ENCODE measurements at places on chromosomes 3 and 15. TPM values are rescaled to one million over a fixed set of nuclear protein-coding genes. Genes with fewer than 3 reads are reported as not detected.

Gene DLL4
- 0.66 TPM for total RNA-seq

Gene TRPC1
- 51.9 TPM for total RNA-seq

Gene KCNMB3
- total RNA-seq, result 1.5 TPM

Gene UCN2
- total RNA-seq, result 1.2 TPM

Gene HGD
- not detected for total RNA-seq

Gene EDEM1
- total RNA-seq, result 73.2 TPM

Gene SATB1
- 21.5 TPM for total RNA-seq

Gene FBXO40
- total RNA-seq, result under 0.01 TPM

Gene NAA50
- total RNA-seq, result 299 TPM

Gene NDN
- total RNA-seq, result 59.1 TPM

Gene CFAP44
- 2.1 TPM for total RNA-seq

Gene THPO
- total RNA-seq, result 0.66 TPM

Gene NPAP1
- not detected for total RNA-seq

Gene CCR8
- not detected for total RNA-seq

Gene CILP
- under 0.01 TPM for total RNA-seq

Gene DAZL
- total RNA-seq, result not detected

Gene CHRM5
- total RNA-seq, result 0.75 TPM

Gene CPEB1
- 35.2 TPM for total RNA-seq

Gene STRIT1
- not detected for total RNA-seq

Gene UNC13C
- total RNA-seq, result not detected

Gene RHCG
- not detected for total RNA-seq

Gene BTLA
- not detected for total RNA-seq

Gene C3orf62
- total RNA-seq, result 1.2 TPM

Gene CYP1A1
- not detected for total RNA-seq

Gene RASGRF1
- total RNA-seq, result under 0.01 TPM

Gene TBC1D21
- not detected for total RNA-seq

Gene SKOR1
- 0.12 TPM for total RNA-seq

Gene INKA1
- 5.4 TPM for total RNA-seq

Gene MAGI1
- 19.6 TPM for total RNA-seq

Gene NUTM1
- total RNA-seq, result not detected

Gene VEPH1
- 56.1 TPM for total RNA-seq

Gene C3orf38
- total RNA-seq, result 27.0 TPM

Gene LRRIQ4
- total RNA-seq, result 0.11 TPM

Gene VGLL3
- 11.2 TPM for total RNA-seq

Gene GPR27
- total RNA-seq, result 0.12 TPM

Gene DPPA2
- not detected for total RNA-seq

Gene TFRC
- total RNA-seq, result 315 TPM

Gene AGBL1
- not detected for total RNA-seq

Gene GABRB3
- 2.7 TPM for total RNA-seq

Gene POPDC2
- total RNA-seq, result 6.3 TPM

Gene AADACL2
- total RNA-seq, result not detected

Gene GREM1
- 684 TPM for total RNA-seq

Gene TYRO3
- total RNA-seq, result 14.4 TPM

Data from uterine smooth muscle cell (primary cell).